Regular cardiac myocyte (primary cell): ENCODE measurements at places on chromosomes 2 and 18. TPM values are rescaled to one million over a fixed set of nuclear protein-coding genes. Genes with fewer than 3 reads are reported as not detected.

The MPHOSPH10 gene
- 19.2 and 33.2 TPM in 2 replicates for total RNA-seq

The KIF5C gene
- total RNA-seq: 0.28 and 0.38 TPM in 2 replicates

The CROCC2 gene
- total RNA-seq: not detected in 2 replicates

The ANKRD30B gene
- 0.96 and 4.5 TPM in 2 replicates for total RNA-seq

The WNT10A gene
- total RNA-seq: under 0.01 and 0.19 TPM in 2 replicates

The PROC gene
- under 0.01 TPM in 1 of 2 replicates, not detected in the other for total RNA-seq

The MEP1B gene
- under 0.01 TPM in 1 of 2 replicates, not detected in the other for total RNA-seq

The SPP2 gene
- not detected in 2 replicates for total RNA-seq

The CYS1 gene
- 0.58 and 1.7 TPM in 2 replicates for total RNA-seq

The LAMA1 gene
- 37.4 and 91.6 TPM in 2 replicates for total RNA-seq

The ALKAL2 gene
- under 0.01 TPM in 1 of 2 replicates, not detected in the other for total RNA-seq

The SERPINB10 gene
- total RNA-seq: not detected in 2 replicates

The CENPA gene
- total RNA-seq: 2.0 and 17.4 TPM in 2 replicates

The UGT1A6 gene
- 0.58 and 1.4 TPM in 2 replicates for total RNA-seq

The TUBA4B gene
- not detected in 2 replicates for total RNA-seq

The GREB1 gene
- 0.96 and 3.9 TPM in 2 replicates for total RNA-seq

The LYPD1 gene
- 32.1 and 117 TPM in 2 replicates for total RNA-seq

The RGPD4 gene
- total RNA-seq: under 0.01 TPM in 1 of 2 replicates, not detected in the other

The CERS6 gene
- total RNA-seq: 17.1 and 24.8 TPM in 2 replicates

The PTRHD1 gene
- total RNA-seq: 25.5 and 28.8 TPM in 2 replicates

The GTF2A1L gene
- 0.38 and 1.1 TPM in 2 replicates for total RNA-seq

The SLC5A6 gene
- total RNA-seq: 14.9 and 30.3 TPM in 2 replicates

The DSG2 gene
- 0.19 and 0.56 TPM in 2 replicates for total RNA-seq

The INPP1 gene
- total RNA-seq: 6.8 and 10.2 TPM in 2 replicates

The ARHGAP25 gene
- total RNA-seq: 3.4 and 5.6 TPM in 2 replicates

The SPATA3 gene
- not detected in 2 replicates for total RNA-seq
